Neural progenitor cell (in vitro differentiated cells): ENCODE measurements at places on chromosomes 11 and 22. TPM values are rescaled to one million over a fixed set of nuclear protein-coding genes. Genes with fewer than 3 reads are reported as not detected.

The CHRNA10 gene
- 0.21 and 0.62 TPM in 2 replicates for total RNA-seq

The DNAJB7 gene
- not detected in 2 replicates for total RNA-seq

DNA sequence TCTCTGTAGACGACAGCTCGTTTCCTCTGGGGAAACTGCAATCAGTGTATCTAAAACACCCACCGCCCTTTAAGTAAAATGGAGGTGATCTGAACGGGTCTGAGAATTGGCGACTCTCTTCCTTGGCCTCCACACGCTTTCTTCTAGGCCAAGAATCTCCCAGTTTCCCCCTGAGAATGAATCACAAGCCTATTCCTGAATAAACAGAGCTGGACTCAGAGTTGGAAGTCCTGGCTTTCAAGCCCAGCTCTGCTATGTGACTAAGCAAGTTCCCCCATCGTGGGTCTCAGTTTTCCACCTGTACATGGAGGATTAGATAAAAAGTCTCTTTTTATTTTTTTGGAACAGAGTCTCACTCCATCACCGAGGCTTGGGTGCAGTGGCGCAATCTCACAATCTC lies 200.4 kb downstream of the MN1 start:
- DNase-seq: no peak

DNA sequence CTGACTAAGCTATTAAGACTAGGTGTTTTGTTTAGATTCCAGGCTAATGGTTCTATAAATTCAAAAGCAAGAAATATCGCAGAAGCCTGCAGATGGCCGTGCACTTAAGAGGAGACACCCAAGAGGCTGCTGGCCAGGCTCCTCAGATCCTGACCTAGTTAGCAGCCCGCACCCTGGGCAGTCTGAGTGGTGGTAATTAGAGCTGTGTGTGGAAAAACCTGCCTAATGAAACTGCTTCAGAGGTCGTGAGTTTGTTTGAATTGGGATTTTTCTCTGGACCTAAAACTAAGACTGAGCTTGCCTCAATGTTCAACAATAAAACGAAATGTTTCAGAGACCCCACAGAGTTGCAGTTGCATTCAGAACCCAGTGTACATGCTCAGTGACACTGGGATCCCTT lies 627.7 kb downstream of the OPCML start:
- DNase-seq: no peak

DNA sequence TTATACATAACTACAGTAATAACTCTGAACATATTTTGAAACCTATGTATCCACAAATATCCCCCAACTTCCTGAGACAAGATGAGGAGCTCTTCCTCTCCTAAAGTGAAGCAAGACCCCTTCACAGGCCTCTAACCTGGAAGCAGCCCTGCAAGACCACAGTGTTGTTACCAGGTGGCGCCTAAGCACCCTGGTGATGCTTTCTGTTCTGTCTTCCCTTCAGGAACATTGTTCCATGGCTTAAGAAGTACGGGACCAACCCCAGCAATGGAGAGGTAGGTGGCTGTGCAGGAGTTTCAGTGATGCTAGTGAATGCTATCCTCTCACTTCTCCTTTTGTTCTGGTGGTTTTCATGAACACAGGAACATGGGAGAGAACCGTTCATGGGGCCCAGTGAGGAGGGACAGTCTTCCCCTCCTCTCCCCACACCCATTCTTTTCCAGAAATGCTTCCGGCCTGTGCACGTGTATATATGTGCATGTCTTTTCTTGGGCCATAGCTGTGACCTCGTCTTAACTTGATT lies 6.4 kb downstream of the PPIL2 start:
- DNase-seq: no peak

DNA sequence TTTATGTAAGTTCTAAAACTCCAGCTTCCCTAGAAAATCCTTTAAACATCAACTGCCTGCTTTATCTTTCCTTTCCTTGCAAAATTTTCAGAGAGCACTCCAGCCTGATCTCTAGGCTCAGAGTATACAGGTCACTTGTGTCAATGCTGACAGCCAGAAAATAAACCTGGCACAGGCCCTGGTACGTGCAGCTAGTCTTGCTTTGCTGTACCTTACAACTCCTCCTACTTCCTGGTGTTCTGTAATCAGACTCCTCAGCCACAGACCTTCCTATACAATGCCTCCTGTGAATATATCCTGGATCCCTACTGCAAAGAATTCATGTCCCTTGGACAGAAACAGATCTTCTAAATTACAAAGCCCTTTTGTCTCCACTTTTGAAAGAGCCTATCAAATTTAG lies 24.2 kb upstream of the TMEM123 start:
- peak; percentile 23 for DNase-seq

DNA sequence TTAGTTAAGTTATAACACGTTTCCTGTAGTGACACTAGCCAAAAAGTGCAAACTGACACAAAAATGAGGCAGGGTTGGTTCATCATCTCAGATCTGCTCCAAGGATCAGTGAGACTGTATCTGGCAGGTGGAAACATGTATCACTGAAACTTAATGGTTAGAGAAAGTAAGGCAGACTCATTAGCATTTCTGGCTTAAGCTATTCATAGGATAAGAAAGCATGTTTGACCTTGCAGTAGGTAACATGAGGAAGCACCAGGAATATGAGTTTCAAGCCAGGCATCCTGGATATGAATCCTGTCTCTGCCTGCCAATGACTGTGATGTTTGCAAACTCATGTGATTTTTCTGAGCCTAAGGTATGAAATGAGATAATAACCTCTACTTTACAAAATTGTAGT lies 732.1 kb downstream of the NELL1 start:
- no peak for DNase-seq
